Glutamatergic neuron (in vitro differentiated cells): ENCODE measurements at places on chromosomes 1 and 21.

DNA sequence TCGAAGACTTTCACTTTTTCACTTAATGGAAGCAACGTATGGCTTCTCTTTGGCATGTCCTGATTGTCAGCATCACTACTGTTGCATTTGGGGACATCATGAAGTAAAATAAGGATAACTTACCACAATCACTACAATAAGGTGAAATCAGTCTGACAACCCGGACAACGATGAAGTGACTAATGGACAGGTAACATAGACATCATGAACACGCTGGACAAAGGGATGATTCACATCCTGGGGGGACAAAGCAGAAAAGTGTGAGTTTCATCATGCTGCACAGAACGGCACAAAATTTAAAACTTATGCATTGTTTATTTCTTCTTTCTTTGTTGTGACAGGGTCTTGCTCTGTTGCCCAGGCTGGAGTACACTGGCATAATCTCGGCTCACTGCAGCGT is 53.9 kb downstream of the FH start:
- H3K36me3 ChIP-seq: peaks cover 10% of the 10 kb centered on the region
- H3K4me1 ChIP-seq: peaks cover 20% of the 10 kb centered on the region
- DNase-seq: no peak
- H3K27ac ChIP-seq: no peak overlapping the region
- no peak overlapping the region for H3K4me3 ChIP-seq

GRCh38 chr1:20185834-20186782 is at the start of the genes PLA2G2C and UBXN10:
Gene PLA2G2C, minus strand, starts transcription at chr1:20186518. Its CDS starts 9,155 bp downstream, at chr1:20177363.
Gene UBXN10, plus strand, starts transcription at chr1:20186096. Its CDS starts 4,466 bp downstream, at chr1:20190562.
- H3K4me1 ChIP-seq: peaks cover 6% of the 10 kb centered on the region
- H3K27me3 ChIP-seq: peaks cover 6% of the 10 kb centered on the region
- H3K27ac ChIP-seq: peak within 1 kb of the TSS; percentile 44
- DNase-seq: peak; percentile 82

DNA sequence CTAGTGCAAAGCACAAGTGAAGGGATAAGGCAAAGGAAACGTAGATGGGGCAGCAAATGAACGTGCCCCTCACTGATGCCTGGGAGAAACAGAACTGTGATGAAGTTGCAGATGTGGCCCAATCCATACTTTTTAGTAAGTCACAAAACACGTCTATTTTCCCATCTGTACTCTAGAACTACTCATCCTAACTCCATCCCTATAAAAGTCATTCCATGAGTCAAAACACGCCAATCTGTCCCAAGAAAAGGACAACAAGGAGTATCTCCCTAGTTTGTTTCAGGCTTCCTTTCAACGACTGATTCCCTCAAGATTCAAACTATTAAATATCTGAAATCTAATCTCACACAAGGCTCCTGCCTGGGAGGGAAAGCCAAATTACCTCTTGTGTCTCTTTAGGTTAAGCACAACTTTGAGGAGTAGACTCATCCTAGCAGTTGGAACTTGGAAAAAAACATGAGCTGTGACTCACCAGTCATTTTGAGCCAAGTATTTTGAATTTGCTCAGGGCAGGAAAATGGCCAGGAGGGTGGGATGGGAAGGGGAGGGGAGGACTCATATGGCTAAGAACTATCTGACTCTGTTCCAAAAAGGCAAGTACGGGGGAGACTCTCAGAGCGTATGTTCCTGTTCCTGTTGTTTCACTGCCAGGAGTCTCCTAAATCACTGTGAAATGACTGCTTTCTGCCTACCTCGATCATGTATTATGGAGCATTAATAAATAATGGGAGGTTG is 214.5 kb upstream of the CAMK1G start:
- no peak for DNase-seq
- H3K27ac ChIP-seq: no peak overlapping the region
- H3K4me3 ChIP-seq: no peak overlapping the region
- no peaks in the 10 kb centered on the region for H3K36me3 ChIP-seq
- H3K27me3 ChIP-seq: no peaks in the 10 kb centered on the region

DNA sequence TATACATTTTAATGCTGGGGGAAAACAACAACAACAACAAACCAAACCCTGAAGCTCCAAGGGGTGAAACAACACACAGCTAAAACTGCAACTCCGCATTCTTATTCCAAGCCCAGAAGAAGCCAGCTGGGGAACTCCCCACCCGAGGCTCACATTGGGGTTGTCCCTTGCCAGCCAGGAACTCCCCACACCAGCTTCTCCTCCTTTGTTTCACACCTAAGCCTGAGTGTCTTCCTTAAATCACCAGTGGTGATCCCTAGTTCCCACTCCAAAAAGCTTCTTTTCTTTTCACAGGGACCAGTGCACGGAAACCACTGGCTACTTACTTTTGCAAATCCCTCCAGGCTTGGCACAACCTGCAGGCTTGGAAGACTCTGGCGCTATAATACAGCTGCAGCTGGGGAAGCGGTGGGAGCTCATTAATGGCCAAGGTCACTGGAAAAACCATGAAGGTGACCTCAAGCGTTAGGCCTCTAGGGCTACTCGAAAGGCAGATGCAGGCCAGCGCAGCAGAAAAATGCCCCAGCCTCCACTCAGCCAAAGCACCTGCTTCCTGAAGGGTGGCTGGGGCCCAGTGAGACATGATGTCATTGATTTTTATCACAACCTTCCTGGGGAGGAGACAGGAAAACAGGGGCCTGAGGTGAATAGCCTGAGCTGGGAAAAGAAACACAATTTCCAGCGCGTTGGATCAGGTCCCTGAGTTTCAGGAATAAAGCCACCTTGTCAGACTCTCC is 40.1 kb downstream of the TLR5 start:
- H3K36me3 ChIP-seq: peaks cover 24% of the 10 kb centered on the region
- no peak overlapping the region for H3K27ac ChIP-seq
- H3K4me3 ChIP-seq: no peak overlapping the region
- H3K4me1 ChIP-seq: no peaks in the 10 kb centered on the region

DNA sequence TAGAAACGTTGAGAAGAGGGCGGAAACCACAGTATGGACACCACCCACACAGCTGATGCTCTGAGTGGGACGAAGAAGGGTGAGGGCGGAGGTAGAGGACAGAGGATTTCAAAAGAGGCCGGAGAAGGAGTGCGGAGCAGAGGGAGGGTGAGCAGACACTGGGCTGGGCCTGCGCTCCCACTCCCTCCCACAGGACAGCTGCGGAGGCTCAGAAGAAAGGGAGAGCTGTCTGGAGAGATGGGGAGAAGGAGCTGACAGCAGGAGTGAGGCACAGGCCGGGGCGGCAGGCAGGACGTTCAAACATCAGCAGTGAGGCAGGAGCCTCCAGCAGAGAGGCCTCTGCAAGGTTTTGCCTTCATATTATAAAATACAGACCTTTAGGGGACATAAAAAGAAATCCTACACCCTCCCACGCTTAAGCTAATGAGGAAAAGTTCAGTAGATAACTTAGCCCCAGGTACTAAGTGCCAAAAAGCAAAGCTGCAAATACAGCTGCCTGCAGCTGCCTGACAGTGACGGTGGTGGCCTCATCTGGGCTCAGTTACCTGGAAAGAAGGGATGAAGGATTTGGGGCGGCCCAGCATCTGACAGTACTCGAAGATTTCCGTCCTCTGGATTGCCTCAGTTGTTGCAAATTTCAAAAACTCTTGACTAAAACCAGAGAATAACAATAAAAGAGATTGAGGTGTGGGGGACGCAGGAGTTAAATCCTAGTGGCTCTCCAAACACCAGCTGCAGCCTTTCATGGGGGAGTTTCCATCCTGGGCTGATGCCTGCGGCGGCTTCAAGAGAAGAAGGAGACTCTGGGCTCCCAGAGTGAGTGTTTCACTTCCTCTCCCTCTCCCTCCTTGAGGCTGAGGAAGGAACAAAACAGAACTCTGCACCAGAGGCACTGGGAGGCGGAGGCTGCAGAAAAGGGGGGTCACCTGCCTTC is 25.6 kb downstream of the SEC16B start:
- peaks cover 14% of the 10 kb centered on the region for H3K4me1 ChIP-seq
- peaks cover 6% of the 10 kb centered on the region for H3K27me3 ChIP-seq
- H3K27ac ChIP-seq: no peak overlapping the region
- no peaks in the 10 kb centered on the region for H3K36me3 ChIP-seq
- DNase-seq: no peak
- H3K4me3 ChIP-seq: no peak overlapping the region

GRCh38 chr1:159800177-159800930 is 1.8 kb upstream of the FCRL6 start:
- H3K27ac ChIP-seq: no peak overlapping the region
- H3K27me3 ChIP-seq: peaks cover 5% of the 10 kb centered on the region

DNA sequence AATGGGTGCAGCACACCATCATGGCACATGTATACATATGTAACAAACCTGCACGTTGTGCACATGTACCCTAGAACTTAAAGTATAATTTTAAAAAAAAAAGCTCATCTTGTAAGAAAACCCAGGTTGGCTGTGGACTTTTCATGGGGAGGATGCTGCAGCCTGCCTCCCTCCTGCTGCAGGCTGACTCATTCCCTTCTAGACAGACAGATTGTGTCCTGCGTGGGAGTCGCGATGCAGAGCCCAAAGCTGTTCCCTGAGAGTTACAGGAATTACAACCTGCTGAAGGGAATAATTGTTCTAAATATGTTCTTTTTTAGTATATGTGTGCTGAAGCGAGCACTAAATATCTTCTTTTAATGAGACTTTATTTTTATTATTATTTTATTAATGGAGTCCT is 93.2 kb downstream of the TBX19 start:
- H3K27ac ChIP-seq: no peak overlapping the region
- no peaks in the 10 kb centered on the region for H3K4me1 ChIP-seq
- no peak for DNase-seq
- no peak overlapping the region for H3K4me3 ChIP-seq
- H3K27me3 ChIP-seq: peaks cover 2% of the 10 kb centered on the region

DNA sequence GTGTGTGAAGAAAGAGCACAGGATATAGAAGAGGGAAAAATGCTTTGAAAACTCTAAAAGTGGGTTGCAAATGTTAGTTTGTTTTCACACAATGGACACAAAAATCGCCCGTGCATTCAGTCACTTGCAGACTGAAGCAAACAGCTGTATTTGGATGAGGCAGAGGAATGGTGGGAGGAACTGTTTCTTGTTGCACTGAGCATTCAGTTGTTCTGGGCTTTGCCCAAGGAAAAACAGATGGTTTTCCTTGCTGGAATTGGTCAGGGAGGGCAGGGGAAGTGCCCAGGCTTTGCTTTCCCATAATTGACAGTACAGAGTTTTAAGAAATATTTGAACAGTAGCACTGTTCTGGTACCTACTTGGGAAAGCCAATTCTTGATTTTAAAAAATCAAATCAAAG is 19.5 kb upstream of the WARS2 start:
- H3K27me3 ChIP-seq: no peaks in the 10 kb centered on the region
- no peak overlapping the region for H3K27ac ChIP-seq
- H3K36me3 ChIP-seq: no peaks in the 10 kb centered on the region
- no peak overlapping the region for H3K4me3 ChIP-seq
- H3K4me1 ChIP-seq: no peaks in the 10 kb centered on the region
- no peak for DNase-seq

GRCh38 chr1:20356850-20357459 is 66.3 kb downstream of the VWA5B1 start:
- peaks cover 8% of the 10 kb centered on the region for H3K36me3 ChIP-seq
- peaks cover 5% of the 10 kb centered on the region for H3K27me3 ChIP-seq
- peaks cover 9% of the 10 kb centered on the region for H3K4me1 ChIP-seq
- no peak overlapping the region for H3K4me3 ChIP-seq
- no peak for DNase-seq
